T-helper 2 cell (primary cell): ENCODE measurements at places on chromosomes 7 and 10.

DNA sequence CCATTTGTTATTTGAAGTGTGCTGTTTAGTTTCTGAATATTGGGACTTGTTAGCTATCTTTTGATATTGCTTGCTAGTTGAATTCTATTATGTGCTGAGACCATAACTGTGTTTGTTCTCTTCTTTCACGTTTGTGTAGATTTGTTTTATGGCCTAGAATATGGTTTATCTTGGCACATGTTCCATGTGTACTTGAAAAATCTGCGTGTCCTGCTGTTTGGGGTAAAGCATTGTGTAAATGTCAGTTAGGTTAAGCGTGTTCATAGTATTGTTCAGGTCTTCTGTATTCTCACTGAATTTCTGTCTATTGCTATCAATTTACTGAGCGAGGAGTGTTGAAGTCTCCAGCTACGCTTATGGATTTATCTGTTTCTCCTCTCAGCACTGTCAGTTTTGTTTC lies 19.4 kb downstream of the MMP21 start:
- DNase-seq = no peak

DNA sequence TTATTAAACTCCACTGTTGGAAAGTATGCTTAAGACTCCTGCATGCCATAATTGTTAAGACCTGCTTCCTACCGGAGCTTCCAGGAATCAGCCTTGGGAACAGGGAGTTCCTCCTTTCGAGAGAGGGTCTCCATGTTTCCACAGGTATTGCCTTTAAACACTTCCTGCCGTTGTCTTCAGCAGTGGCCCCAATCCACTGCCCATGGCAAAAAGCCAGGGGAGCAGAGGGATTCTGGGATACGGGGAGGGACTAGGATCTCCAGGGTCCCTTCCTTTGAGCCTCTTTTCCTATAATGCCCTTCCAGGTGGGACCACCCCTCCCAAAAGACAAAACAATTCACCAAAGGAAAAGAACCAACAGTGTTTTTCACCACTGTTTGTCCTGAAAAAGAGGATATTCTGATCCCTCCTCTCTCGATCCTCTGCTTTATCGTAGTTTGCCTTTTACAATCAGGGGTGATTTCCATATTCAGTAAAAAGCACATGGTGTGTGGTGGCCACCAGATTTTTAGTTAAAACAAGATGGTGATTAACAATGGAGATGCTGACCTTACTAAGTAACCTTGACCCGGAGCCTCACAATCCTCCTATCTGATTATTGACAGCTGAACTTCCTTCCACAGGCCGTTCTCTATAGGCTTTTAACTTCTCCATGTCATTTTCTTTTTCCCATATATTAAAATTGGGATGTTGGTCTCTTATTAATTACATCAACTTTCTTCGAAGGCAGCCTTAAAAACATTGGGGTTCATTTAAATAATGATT lies 36.0 kb downstream of the LRRC72 start:
- DNase-seq = no peak

DNA sequence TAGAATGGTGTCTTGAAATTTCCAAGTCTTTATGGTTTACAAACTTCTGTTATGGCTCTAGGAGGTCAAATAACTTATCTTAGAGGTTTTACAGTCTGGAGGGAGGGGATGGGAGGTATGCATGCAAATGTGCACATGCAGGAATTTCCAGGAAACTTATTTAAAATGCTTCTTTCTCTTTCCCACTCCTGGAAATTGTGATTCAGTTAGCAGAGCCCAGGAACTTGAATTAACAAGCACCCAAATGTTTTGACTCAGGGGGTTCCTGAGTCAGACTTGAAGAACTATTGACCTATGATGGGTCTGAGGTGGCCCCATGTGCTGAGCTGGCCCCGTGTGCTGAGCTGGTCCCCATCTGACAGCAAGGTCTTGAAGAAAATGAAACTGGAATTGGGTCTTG lies 669.4 kb downstream of the INHBA start:
- no peak for DNase-seq

DNA sequence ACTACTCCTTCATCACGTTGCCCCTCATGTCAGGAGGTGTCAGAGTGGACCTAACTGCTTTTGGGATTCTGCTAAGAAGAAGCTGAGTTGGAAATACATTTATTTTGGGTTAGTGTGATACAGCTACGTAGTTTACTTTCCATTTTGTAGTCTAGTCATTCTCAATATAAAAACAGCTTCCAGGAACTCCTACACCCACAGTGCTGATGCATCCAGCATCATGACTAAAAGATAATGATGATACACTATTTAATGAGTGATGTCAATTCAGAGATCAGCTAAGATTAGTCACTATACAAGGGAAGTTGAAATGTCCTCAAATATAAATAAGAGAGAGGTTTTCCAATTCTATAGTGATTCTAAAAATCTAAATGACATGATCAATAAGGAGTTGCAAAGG lies 264.2 kb upstream of the SLC26A5 start:
- no peak for DNase-seq

GRCh38 chr10:82394122-82394521 lies 519.1 kb downstream of the NRG3 start:
- no peak for DNase-seq

DNA sequence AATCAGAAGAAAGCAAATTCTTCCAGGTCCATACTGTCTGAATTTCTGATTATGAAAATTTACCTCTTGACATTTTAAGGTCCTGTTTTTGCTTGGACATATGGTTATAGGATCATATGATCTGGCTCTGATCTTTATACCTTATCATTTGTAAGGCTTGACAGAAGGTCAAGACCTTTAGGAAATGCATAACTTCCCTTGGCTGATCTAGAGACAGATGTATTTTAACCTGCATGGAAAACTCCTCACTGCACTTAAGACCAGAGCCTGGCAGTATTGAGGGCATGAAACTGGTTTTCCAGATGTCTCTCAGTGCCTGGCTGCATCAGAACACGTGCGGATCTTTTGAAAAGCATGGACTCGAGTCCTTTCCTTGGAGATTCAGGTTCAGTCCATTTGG lies 55.9 kb downstream of the TRRAP start:
- no peak for DNase-seq

GRCh38 chr7:57216340-57216739 lies 84.1 kb upstream of the ZNF479 start:
- DNase-seq = no peak

GRCh38 chr7:67843001-67843565 lies 846.5 kb downstream of the TYW1 start:
- DNase-seq = no peak

GRCh38 chr7:143360788-143361551 lies 1.5 kb downstream of the FAM131B start:
- DNase-seq = no peak

- DNase-seq = no peak
Measured at GRCh38 chr10:71719464-71720201, at the start of gene C10orf105. TSS of gene C10orf105 (minus strand) at chr10:71719778. CDS start at chr10:71716337, 3,441 bp downstream.

- no peak for DNase-seq
Measured at GRCh38 chr7:131011432-131011742, 277.4 kb upstream of the KLF14 start.

- DNase-seq = peak; percentile 73
Measured at GRCh38 chr10:27242951-27243551, 2.5 kb upstream of the ACBD5 start.

GRCh38 chr7:75739796-75740672 lies 1.3 kb upstream of the HIP1 start:
- no peak for DNase-seq

DNA sequence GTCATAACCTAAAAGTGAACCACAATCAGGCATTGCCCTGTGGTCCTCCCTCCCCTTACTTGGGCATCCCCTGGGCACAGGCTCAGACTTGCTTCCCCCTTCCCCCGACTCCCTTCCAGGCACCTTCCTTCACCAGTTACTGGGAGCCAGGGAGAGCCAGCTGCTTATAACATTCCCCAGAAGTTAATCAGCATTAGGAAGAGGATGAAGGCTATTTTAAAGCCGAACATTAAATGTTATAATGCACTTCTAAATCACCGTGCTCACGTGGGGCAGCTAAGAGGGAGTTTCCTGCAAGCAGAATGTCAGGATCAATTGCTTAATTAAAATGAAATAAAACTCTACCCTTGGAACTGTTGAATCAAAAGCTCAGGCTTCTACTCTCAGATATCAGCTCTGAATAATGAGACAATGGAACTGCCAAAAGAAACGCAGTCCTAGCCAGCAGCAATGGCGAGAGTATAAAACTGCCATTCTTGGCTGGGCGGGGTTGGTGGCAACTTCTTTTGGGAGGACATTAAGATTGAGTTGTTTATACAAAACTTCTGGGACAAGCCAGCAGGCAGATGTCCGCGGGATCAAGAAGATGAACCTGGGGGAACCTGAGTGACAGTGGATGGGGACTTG lies 169.5 kb downstream of the FANK1 start:
- DNase-seq = no peak

- no peak for DNase-seq
Measured at GRCh38 chr10:31353574-31353973, 34.6 kb downstream of the ZEB1 start.

DNA sequence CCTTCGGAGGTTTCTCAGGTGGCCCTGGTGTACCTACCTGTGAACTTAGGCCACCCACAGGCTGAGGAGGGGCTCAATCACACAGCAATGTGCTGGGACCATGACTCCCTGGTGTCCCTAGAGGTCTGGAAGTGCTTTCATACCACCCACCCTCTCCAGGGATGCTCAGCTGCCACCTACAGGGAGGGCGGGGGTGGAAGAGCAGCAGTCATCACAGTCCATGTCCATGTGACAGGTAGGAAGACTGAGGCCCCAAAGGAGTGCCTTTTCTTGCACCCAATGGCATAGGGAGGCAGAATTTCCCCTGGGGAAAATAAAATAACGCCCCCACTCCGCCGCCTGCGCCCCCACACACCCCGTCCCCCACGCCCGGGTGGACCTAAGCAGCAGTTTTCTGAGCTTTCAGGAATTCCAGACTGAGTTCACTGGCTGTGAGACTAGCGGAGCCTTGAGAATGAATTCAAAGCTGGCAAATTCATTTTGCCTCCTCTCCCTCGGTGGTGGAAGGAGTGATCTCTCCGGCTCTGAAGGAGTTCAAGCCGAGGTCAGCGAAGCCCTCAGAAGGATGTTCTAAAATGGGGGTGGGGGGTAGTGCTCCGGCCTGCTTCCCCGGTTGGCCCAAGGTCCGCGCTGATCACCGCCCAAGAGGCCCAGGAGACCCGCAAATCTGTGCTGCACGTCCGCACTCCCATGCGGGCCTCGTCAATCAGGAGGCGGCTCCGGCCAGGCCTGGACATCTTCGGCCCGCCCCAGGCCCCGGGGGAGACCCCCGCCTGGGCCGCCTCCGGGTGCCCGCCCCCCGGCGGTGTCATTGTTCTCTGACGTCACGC lies 2.1 kb upstream of the ZMIZ1 start:
- DNase-seq = peak; percentile 27

DNA sequence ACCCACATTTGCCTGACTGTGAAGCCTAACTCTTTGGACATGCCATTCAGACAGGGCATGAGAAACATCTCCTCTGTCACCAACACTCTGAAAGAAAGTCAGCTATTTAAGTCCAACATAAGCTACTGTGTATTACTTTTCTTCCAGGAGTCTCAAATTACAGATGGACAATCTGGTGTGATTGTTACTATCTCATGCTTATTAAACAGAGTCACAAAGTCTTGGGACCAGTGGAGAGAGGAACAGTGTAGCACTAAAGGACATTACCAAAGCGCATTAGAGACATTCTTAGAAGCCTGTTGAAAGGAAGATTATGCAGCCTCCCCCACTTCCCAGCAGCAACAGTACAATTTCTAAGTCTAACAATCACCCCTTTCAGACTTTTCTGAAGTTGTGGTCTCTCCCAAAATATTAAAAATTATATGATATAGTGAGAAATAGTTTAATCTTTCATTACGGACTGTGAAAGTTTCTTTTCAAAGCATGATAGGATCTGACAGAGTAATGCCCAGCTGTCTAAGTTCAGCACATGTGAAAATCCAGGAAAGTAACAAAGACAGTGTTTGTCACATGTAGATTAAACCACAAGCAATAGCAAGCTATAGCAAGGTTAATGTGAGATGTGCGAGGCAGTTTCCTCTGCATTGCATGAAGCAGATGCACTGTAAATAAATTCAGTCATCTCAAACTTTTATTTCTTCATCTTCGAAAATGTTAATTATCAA lies 280.9 kb upstream of the FZD8 start:
- no peak for DNase-seq
